ENCODE measurements at places on chromosomes 4 and X.

DNA sequence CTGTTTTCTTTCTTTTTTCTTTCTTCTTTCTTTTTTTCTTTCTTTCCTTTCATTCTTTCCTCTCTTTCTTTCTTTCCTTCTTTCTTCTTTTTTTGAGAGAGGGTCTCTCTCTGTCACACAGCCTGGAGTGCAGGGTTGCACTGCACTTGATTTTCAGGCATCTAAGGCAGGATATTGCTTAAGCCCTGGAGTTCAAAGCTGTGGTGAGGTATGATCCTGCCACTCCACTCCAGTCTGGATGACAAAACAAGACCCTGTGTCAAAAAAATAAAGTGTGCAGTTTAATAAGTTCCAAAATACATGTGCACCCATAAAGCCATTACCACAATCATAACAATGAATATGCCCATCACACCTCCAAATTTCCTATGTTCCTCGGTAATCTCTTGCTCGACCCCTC is 10.6 kb upstream of the ZNF718 start:
- DNase-seq, result no peak

- DNase-seq, result no peak
These were observed 50.2 kb upstream of the TMEM150C start for GRCh38 chr4:82611982-82612381.

- DNase-seq, result peak; percentile 79
These were observed 9.1 kb downstream of the LAMTOR3 start for GRCh38 chr4:99885063-99885664.

DNA sequence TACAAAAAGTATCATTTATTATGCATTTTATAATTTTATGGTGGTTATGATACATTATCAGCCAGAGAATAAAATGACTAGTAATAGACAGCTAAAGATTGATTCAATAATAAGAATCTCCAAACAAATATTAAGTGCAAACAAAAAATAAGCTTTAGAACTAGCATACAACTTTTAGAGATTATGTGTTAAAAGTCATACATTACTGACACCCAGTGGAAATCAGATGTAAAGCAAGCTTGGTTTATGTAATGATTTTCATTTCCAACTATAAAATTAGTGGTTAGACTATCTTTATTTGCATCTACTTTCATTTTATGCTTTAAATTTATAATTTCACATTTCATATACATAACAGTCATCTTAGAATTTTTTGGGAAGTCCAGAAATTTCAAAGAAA is 57.7 kb downstream of the IL13RA2 start:
- peak; percentile 30 for DNase-seq

GRCh38 chrX:23821847-23822246 is 38.9 kb downstream of the SAT1 start:
- DNase-seq, result no peak

GRCh38 chr4:829291-829690 is 3.4 kb upstream of the CPLX1 start:
- DNase-seq, result no peak
